Activated naive CD4-positive, alpha-beta T cell treated with anti-CD3 and anti-CD28 coated beads, Interleukin-2, amount 50 U/mL, for 16 hours (primary cell): ENCODE measurements at places on chromosomes 2 and 18.

DNA sequence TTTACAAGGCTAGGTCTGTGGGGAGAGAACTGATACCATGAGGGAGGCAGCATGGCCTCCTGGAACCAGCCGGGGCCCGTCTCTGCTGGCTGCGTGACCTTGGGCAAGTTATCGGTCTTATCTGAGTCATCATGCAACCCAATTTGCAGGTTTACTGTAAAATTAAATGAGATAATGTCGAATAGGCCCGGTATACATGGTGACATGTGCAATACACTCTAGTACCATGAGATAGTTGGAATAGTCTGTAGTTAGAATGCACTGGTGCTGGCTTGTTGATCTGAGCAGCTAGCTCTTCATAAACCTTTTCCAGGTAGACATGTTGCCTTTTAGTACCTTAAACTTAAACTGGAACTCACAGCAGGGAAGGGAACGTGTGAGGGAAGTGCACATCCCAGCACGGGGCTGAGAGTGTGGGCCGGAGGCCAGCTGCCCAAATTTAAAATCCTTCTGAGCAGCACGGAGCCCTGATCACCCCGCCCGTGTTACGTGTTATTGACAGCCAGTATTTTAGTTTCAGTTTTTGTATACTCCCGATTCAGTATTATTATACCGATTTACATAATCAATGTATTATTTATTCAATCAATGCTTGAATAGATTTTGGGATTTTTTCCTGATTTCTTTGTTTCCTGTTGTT, 72.4 kb upstream of the HS6ST1 start:
- DNase-seq, result no peak

GRCh38 chr2:203869223-203870042, 1.9 kb downstream of the CTLA4 start:
- peak; percentile 44 for DNase-seq

DNA sequence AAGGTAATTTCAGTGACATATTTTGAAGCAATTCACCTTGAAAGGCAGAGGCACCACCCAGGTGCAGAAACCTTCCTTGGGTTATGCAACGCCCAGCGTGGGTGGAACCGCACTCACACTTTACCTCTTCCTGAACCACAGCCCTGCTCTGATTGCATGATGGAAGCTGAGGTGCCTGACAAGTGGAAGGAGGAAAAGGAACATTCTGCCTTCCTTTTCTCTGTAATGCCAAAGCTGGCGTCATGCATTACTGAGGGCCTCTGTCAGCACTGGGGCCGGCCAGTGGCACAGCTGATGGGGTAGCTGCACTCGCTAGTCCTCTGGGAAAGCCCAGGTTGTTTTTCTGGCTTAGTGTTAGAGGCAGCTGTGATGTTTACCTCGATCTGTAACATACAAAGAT, 266.5 kb downstream of the NEDD4L start:
- peak; percentile 52 for DNase-seq

DNA sequence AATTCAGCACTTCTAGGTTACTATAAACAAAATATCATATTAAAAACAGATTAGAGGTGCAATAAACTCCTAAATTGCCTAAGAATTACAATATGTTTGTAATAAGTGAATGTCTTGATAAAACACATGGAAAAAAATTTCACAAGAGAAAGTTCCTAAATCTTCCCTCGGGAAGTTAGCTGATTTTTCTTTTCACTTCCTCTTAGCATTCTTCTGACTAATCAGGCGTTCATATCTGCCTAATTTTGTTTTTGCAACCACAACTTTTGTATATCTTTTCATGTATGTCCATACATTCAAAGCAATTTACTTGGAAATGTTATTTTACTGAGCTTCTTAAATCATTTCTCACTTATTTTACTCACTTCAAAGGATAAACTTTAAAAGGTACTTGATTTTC, 88.5 kb downstream of the RTTN start:
- DNase-seq, result no peak

GRCh38 chr2:38375696-38376345, 1.3 kb downstream of the ATL2 start:
- peak; percentile 60 for DNase-seq

DNA sequence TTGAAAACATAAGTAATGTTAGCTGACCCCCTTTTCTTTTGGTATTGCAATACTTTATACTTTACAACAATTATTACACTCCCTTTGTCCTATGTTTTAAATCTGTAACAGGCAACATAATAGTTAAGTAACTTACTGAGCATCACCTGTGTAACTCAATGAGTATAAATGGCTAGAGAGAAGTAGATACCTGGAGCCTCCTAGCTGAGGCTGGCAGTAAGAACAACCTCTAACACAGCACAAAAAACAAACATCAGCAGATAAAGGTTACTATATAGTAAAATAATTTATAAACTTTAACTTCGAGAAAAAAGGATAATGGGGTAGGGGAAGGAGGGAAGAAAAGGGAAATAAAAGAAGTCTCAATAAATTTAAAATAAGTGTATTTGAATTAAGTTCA, 73.1 kb upstream of the ST8SIA5 start:
- DNase-seq, result no peak

DNA sequence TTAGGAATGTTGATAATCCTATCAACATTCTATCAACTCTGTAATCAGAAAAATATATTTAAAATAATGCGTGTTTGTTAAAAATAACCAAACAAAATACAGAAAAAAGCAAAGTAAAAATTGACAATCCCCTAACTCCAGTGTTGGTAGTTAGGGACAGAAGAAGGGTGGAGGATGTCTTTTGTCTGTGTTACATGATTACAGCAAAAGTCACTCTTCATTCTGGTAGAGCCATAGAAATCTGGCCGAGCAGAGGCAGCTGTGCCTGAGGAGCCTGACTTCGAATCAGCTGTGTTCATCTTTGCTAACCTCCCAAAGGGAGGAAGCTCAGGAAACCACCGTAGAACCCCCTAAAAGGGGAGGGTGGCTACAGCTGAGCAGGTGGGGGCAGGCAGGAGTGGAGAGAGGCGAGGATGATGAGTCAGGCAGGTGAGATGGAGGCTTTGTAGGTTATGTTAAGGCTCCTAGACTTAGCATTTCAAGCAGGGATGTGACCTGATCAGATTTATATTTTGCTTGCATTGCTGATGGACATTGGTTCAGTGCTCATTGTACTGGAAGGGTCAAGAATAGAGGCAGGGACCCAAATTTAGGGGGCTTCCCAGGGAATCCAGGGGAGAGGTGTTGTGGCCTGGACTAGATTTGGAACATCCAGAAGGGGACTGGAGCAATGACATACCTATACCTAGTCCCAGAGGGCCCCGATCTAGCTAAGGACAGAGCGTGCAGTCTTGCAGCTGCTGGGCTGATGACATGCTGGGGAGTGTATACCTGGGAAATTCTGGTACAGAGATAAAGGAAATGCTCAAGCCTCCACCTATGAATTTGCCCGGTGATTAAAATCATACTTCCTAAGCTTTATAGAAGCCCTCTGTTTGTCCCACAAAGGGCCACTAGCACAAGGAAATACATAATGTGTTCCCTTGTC, 95.7 kb downstream of the NEDD4L start:
- no peak for DNase-seq
